ENCODE measurements at places on chromosomes 1 and 21. TPM values are rescaled to one million over a fixed set of nuclear protein-coding genes. Genes with fewer than 3 reads are reported as not detected.

The CFHR5 gene
- not detected for total RNA-seq

GRCh38 chr1:30257742-30258380, 465.5 kb downstream of the MATN1 start:
- H3K4me1 ChIP-seq = no peaks in the 10 kb centered on the region
- H3K27me3 ChIP-seq = no peaks in the 10 kb centered on the region
- no peak for DNase-seq
- H3K36me3 ChIP-seq = no peaks in the 10 kb centered on the region

The MYCBP gene
- total RNA-seq = 13.6 TPM

- H3K4me3 ChIP-seq = no peak overlapping the region
- H3K36me3 ChIP-seq = no peaks in the 10 kb centered on the region
- no peaks in the 10 kb centered on the region for H3K4me1 ChIP-seq
- no peak overlapping the region for H3K27ac ChIP-seq
These were observed 22.5 kb downstream of the DPT start for GRCh38 chr1:168706391-168706992.

The VCAM1 gene
- 27.8 TPM for total RNA-seq

GRCh38 chr1:159900086-159900680, at the start of gene CFAP45:
CFAP45 (minus strand) TSS chr1:159900165; CDS start chr1:159900098, 67 bp downstream.
- DNase-seq = peak; percentile 92
- no peak within 1 kb of the TSS for H3K4me3 ChIP-seq
- peaks cover 5% of the 10 kb centered on the region for H3K4me1 ChIP-seq
- peak within 1 kb of the TSS; percentile 43 for H3K27ac ChIP-seq
- H3K27me3 ChIP-seq = no peaks in the 10 kb centered on the region

- no peak overlapping the region for H3K27ac ChIP-seq
- no peak overlapping the region for H3K4me3 ChIP-seq
- H3K36me3 ChIP-seq = no peaks in the 10 kb centered on the region
- no peaks in the 10 kb centered on the region for H3K27me3 ChIP-seq
These were observed 48.3 kb downstream of the PPIAL4G start for GRCh38 chr1:148434832-148435231.
